CD4-positive, alpha-beta T cell (primary cell): ENCODE measurements at places on chromosomes 7 and 10.
A peak's percentile ranks its signal among the peaks of the same experiment; 100 is the strongest.

- DNase-seq = peak; percentile 47
Measured at GRCh38 chr7:359766-360361, 69.9 kb downstream of the FOXL3 start.

DNA sequence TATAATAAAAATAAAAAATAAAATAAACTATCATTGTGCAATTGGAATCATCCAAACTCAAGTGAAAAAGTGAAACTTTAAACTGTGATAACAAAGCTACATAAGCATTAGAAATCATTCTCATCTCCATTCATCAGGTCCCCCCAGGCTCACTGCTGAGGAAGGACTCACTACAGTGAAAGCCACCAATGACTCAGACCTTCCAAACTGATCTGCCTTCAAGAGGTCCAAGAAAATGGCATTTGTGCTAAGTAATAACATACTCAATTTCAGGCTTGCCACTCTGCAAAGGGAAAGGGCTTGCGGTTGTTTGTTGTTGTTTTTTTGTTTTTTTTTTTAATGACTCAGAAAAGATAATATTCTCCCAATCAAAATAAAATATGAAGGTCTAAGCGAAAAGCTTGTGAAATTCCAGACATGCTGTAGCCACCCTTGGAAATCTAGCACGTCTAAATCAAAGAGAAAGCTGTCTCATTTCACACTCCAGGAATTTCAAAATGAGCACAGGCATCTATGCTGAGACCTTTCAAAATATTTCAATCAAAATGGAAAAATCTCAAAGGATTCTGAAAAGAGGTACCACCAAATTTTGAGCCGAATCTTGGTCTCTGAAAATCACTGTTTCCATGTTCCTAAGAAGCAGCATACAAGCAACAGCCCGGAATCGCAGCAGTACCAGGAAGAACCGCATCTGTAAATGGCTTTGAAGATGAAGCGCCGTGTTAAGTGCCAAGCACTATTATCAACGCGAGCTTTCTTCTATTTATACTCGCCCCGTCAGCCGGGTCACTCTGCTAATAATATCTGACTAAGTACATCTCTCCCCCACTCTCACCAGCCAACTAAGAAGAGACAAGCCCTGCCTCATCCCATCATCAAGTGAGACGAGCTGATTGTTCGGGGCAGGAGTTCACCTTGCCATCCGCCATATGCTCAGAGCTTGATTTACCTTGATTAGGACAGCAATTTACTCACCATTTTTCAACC is 13.5 kb downstream of the SFMBT2 start:
- DNase-seq = no peak

GRCh38 chr7:41052201-41052600 is 650.7 kb downstream of the INHBA start:
- DNase-seq = no peak

DNA sequence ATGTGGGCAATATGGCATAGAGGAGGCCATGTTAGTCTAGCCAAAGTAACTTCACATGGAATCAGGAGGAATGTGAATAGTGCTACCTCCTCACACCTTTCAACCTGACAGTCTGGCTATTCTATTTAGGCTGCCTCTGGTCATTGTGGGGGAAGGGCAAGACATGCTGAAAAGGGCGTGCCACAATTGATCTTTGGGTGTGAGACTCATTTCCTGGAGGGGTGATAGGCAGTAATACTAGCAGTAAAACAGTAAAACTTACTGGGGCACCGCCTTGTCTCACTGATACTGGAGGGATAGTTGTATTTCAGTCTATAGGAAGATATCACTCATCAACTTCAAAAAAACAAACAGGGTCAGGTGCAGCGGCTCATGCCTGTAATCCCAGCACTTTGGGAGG is 88.7 kb downstream of the TMEM168 start:
- DNase-seq = no peak
